Activated CD4-positive, alpha-beta memory T cell treated with anti-CD3 and anti-CD28 coated beads for 36 hours (primary cell): ENCODE measurements at places on chromosomes 3 and 15. TPM values are rescaled to one million over a fixed set of nuclear protein-coding genes. Genes with fewer than 3 reads are reported as not detected.
A peak's percentile ranks its signal among the peaks of the same experiment; 100 is the strongest.

DNA sequence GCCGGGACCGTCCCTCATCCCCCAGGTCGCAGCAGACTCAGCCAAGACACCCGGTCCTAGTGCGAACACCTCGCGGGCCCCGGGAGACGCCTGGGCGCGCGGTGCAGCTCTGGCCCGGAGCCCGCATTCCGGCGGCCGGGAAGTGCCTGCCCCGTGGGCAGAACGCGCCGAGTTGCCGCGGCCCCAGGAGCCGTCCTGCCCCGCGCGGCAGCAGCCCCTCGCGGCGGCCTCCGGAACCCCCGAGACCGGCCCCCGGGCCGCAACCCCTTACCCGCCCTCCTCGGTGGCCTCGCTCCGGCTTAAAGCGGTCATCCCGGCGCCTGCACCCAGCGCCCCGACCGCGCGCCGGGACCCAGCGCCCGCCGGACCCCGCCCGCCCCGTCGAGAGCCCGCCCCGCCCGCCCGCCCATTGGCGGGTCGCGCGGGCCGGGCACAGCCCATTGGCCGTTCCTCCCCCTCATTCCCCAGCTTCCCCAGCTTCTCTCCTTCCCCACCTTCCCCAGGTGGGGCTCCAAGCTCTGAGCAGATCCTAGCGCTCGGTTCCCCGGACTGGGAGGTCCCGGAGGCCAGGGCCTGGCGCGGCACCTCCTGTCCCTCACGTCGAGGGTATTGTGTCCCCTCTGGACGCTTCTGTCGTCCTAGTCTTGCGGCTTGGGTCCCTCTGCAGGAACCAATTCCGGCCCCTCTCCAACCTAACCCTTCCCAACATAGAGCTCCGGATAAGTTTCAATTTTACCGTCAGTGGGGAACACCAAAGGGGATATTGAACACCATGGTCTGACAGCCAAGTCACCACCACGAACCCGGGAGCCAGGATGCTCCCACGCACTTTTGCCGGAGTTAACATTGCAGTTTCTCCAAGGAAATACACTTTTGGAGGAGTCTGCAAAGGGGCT lies at the start of gene GRAMD2A:
TSS of gene GRAMD2A (minus strand) at position 328 of the 896 bp plus-strand sequence.
- DNase-seq: peak; percentile 46

GRCh38 chr3:24264748-24265158 lies 229.9 kb downstream of the THRB start:
- no peak for DNase-seq

- DNase-seq: peak; percentile 32
Observed at GRCh38 chr3:184129012-184129411, 6.1 kb upstream of the EIF2B5 start.

SEMA3G gene
- 0.14 TPM for total RNA-seq

GRCh38 chr3:2597615-2598014 lies 498.9 kb downstream of the CNTN4 start:
- no peak for DNase-seq

DNA sequence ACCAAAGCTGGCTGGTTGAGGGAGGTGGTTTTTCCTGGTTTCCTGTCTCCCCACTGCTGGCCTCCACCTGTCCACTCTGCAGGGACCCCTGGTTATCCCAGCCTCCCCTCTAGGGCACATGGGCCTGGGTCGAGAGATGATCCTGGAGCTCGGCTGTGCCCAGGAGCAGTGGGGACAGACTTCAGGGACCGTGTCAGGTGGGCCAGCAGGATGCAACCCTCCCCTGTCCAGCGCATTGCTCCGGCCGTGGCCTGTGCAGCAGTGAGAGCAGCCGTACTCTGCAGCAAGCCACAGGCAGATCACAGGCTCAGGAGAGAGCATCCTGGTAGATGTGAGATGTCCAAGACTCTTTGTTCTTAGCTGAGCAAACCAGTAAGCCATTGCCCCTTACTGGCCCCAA lies 92.5 kb upstream of the RPL32 start:
- DNase-seq: no peak

GRCh38 chr15:73249499-73249898 lies 119.3 kb downstream of the HCN4 start:
- DNase-seq: no peak

PDZRN3 gene
- not detected for total RNA-seq

GRCh38 chr3:11136116-11136515 lies 18.2 kb upstream of the HRH1 start:
- no peak for DNase-seq

DNA sequence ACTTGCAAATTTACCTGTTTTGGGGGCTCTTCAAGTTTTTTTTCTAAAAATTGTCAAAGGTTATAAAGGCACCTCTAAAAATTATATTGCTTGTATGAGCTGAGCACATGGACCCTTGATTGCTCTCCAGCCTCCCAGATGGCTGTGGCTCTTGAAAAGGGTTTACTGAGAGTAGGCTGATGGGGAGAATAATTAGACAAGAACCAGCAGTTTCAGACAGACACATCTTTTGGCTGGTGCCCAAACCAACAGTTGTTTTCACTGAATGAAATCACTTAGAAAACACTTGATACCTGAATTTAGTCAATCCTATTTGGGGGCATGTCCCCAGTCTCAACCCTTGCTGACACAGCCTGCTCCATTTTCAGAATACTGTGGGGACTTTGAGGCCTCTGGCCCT lies 217.6 kb downstream of the KBTBD8 start:
- DNase-seq: no peak

GRCh38 chr15:94174399-94174802 lies 57.0 kb upstream of the MCTP2 start:
- peak; percentile 38 for DNase-seq

- DNase-seq: peak; percentile 17
Observed at GRCh38 chr3:13045904-13046568, 27.2 kb downstream of the IQSEC1 start.

DNA sequence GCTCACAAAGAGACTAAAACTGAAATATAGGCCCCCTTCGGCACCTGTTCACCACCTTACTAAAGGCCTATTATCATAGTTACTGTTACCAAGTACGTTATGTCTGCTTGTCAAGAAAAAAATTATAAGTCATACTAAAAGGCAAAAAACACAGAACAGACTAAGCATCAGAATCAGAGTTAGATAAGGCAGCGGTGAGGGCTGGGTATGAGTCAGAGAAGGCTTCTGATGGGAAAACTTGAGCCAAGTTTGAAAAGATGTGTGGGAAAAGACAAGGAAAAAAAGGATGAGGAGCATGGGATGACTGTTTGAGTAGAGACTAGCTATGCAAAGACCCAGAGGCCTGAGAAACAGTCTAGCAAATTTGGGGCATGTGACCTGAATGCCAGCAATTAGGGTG lies 387.2 kb upstream of the SGO1 start:
- DNase-seq: no peak

CHRNA3 gene
- total RNA-seq: not detected

NR2E3 gene
- not detected for total RNA-seq

DNA sequence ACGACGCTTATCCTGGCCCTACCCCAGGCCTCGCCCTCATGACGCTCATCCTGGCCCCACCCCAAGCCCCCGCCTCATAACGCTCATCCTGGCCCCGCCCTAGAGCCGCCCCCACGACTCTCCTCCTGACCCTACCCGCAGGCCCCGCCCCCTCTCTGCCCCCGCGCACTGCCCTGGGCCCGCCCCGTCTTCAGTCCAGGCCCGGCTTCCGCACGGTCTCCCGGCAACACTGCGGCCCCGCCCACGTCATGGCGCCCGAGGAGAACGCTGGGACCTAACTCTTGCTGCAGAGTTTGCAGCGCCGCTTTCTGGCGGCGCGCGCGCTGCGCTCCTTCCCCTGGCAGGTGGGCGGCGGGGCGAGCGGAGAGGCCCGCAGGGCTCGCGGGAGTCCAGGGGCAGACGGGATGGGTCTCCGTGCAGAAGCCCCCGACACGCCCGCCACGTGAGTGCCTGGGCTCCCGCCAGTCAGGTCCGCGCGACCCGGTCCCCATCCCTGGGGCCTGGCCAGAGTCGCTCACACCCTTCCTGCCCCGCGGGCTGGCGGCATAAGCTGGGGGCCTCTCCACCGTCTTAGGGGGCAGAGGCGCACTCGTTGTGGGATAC lies 52.5 kb upstream of the ROPN1B start:
- peak; percentile 99 for DNase-seq

DUOXA2 gene
- not detected for total RNA-seq

GRCh38 chr15:90291679-90292356 lies 26.3 kb downstream of the NGRN start:
- peak; percentile 33 for DNase-seq

DTX3L gene
- 39.6 TPM for total RNA-seq

- peak; percentile 57 for DNase-seq
Observed at GRCh38 chr3:9746330-9746729, 3.4 kb upstream of the OGG1 start.

- no peak for DNase-seq
Observed at GRCh38 chr15:89888214-89888804, 5.5 kb downstream of the AP3S2 start.

GRCh38 chr15:71118881-71119632 lies 3.8 kb downstream of the THSD4 start:
- DNase-seq: no peak

NME9 gene
- 0.58 TPM for total RNA-seq

GRCh38 chr3:112560721-112561483 lies 860 bp downstream of the ATG3 start:
- DNase-seq: peak; percentile 85

HES1 gene
- total RNA-seq: 1.00 TPM

- no peak for DNase-seq
Observed at GRCh38 chr15:59292442-59293151, 80.1 kb downstream of the MYO1E start.

- DNase-seq: no peak
Observed at GRCh38 chr3:141575879-141576743, 89.3 kb downstream of the RASA2 start.

- no peak for DNase-seq
Observed at GRCh38 chr3:187377842-187378241, 9.7 kb downstream of the RTP4 start.

ROPN1 gene
- total RNA-seq: not detected

DNA sequence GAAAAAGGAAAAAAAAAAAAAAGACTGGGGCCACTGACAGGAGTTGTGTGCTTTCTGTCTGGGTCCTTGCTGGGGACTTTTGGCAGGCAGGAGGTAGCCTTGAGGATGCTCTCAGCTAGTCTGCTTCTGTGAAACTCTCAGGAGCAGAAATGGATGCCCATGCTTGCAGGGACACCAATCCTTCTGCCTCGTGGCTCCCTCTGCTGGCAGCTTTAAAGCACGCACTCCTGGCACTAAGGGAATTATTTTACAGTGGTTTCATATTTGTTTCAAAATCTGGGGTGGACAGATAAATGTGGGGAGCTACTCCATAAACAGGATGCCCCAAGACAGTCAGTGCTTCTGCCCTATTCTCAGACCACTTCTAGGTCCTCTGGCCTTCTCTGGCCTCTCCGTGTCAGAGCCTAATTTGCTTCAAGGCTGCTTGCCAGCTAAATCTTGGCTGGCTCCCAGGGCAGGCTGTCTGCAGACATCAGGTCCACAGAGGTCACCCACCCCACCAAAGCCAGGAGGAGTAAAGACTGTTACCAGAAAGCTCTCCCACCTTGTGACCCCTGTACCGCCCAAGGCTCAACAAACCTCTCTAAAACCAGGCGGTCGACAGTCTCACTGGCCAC lies 17.1 kb downstream of the TRAIP start:
- peak; percentile 85 for DNase-seq

DNA sequence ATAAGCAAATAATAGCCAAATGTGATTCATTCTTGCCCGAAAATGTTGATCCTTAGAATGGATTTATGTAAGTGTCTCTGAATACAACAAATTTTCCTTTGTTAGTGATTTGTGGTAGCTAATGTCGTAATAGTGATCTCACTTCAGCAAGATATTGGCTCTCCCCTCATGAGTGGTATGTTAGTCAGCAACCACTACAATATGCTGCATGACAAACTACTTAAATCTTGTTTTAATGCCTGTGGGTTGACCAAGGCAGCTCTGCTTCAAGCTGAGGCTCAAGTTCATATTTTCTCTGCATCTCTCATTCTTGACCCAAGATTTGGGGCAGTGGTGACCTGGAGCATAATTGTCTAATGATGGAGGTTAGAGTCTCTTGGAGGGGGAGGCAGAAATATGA lies 49.8 kb upstream of the GALNT15 start:
- DNase-seq: no peak

GRCh38 chr3:138440121-138440521 lies 5.7 kb downstream of the ESYT3 start:
- no peak for DNase-seq

AQR gene
- total RNA-seq: 33.2 TPM

DNA sequence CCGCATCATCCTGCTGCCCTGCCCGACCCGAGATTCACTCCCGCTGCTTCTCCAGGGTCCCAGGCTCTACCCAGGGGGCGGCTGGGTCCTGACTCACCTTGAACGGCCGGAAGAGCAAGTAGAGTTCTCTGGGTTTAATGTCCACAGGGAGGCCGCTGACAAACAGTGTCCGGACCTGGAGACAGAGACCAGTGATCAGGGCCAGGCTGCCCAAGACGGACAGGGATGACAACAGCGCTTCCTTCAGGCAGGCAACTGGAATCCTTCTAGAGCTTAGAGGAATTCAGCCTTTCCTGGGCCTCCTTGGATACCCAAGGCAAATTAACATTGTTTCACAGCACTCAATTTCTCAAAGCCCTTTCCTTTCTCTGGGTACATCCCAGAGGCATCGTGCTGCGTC lies 23.9 kb downstream of the RBPMS2 start:
- no peak for DNase-seq

DNA sequence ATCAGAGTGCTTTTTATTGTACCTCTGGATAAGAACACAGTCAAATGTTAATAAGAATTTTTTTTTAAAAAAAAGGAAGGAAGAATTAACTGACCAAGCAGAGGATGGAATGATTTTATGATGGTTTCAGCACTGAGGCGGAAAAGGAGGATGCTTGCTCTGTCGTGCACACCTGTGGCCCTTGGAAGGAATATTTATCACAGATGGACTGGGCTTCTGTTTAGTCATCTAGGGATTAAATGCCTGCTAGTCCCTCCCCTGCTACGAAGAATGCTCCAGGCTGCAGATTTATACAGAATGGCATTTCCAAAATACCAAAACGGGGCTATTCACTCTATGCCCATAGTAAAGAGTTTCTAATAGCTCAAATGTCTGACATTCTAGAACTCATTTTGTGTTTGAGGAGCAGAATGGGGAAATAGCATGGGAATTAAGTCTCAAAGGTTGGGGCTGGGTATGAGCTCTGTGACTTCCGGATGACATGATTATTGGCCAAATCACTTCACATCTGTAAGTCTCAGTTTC lies 92.8 kb upstream of the BCL6 start:
- no peak for DNase-seq

DNA sequence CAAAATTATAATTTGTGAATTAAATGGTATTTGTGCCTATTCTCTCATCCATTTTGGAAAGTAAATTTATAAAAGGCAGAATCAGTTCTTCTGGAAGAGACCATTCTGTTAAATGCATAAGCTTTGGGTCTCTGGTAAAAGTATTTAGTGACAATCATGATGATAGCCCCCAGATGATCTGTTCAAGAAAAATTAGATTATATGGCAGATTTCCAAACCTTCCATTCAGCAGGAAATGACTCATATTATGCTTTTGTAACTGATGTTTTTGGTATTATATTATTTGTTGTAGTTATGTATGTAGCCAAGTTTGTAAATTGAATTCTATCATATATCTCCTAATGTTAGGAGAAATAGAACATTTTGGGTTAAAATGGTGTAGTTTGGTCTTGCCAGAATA lies 340.8 kb upstream of the DPH6 start:
- DNase-seq: no peak

C2CD4A gene
- total RNA-seq: 2.6 TPM
